ENCODE measurements at places on chromosomes 1 and 21.

DNA sequence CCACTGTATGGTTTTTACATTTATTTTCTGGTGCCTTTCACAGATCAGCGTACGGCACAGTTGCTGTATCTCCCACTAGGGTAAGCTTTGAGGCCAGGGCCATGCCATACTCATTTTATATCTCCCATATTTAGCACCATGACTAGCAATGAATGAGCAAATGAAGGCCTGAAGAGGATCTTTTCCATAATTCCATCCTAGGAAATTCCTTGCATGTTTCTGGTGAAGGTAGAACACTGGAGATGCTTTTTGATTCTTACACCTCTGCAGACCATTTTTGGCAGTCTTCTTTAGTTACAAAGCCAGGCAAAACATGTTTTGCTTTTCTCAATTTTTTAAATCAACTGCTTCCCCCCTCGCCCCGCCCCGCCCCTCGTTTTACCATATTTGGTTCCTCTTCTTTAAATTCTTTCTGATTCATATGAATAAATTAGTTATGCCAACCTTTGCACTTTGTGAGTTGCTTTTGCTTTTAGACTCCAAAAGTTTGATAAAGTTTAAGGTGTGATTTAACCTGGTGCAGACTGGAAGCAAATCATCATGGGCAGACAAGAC, 78.9 kb upstream of the AK4 start:
- no peak for DNase-seq

DNA sequence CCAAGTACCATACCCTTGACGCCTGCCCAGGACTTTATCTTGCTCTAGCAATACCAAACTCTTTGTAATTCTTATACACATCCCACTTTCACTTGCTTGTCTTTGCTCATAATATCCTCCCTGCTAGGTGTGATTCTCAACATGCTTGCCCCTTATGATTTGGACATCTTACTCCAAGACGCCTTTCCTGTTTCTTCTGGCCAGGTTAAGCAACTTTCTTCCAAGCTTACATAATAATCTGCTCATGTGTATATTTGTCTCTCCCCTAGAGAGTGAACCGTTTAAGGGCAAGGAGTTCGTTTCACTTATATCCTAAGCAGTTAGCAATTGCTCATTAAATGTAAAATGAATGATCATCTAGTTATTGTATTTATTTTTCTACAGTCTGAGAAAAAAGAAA, 21.8 kb downstream of the CRYZL1 start:
- no peak for DNase-seq

GRCh38 chr1:37954316-37954971, 7.6 kb upstream of the INPP5B start:
- DNase-seq: no peak

GRCh38 chr1:172517081-172517480, 15.9 kb upstream of the SUCO start:
- DNase-seq: no peak

GRCh38 chr1:171245458-171246064, 2.7 kb upstream of the FMO1 start:
- DNase-seq: no peak

DNA sequence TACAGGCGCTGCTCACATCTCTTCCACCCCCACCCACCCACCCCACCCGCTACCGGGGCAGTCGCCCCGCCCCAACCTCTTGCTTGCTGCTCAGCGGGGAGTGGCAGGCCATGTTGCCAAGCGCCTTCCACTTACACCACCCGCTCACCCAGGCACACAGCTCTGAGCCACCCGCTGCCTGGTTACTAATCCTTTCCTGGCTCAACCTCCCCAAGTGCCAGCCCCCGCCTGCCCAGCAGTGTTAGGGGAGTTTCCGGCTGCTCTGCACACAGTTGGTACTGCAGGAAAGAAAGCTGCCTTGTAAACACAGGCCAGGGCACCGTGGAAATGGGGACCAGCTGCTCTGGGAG, 56.2 kb downstream of the LACTBL1 start:
- no peak for DNase-seq

DNA sequence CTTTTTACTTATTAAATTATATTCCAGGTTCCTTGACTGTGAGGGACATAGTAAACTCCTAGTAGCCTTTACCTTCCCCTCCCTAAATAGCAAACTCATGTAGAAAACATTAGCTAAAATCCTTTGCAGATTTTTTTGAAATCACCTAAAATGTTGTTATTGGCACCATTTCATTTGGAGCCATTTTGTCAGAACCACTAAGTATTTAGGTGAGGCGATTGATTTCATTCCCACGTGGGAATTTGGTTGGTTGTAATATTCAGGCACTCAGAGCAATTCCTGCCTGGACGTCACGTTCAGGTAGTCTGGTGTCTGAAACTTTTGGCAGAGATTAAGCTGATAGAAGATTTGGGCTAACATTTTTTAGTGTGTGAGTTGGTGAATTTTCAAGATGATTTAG, 84.3 kb downstream of the CAMTA1 start:
- DNase-seq: no peak

DNA sequence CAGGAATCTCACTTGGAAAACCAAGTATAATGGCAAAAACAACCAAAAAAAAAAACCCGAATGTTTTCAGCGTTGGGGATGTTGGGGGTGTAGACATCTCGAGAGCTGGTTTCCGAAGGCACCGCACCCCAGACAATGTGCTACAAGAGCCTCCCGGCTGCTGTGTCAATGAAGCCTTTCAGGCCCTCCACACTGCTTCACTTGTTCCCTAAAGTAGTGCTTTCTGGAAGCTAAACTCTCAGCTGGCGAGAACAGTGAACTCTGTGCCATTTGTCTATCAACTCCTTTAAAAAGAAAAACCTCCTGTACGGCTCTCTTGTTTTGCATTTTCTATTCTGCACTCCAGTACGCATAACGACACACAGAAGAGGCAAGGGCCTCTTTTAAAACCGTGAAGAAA, 32.5 kb downstream of the PLEKHO1 start:
- no peak for DNase-seq

- no peak for DNase-seq
Observed at GRCh38 chr1:3911981-3912808, 12.1 kb upstream of the C1orf174 start.

DNA sequence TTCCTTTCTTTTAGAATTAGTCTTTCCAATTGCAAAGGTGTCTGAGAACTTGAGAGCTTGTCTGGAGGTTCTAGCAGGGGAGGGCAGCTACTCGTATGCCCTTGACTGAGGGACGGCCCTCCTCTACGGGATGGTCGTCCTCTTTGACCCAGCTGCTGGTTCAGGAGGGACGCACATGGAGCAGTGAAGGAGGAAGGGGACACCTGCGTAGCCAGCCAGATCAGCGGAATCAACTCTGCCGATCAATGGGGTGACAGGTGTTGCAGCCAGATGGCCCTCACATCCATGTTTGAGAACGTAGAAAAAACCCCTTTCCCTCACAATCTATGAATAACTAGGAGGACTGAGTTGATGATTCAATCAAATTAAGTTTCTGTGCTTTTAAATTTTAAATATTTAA, 15.7 kb upstream of the A3GALT2 start:
- peak; percentile 33 for DNase-seq

- no peak for DNase-seq
Observed at GRCh38 chr1:110708974-110709440, 34.3 kb upstream of the KCNA3 start.
